Ecto neural progenitor cell (in vitro differentiated cells): ENCODE measurements at places on chromosomes 5 and 9.
A peak's percentile ranks its signal among the peaks of the same experiment; 100 is the strongest.

- no peak for DNase-seq
These were observed 90.0 kb downstream of the DOCK8 start for GRCh38 chr9:304519-305185.

DNA sequence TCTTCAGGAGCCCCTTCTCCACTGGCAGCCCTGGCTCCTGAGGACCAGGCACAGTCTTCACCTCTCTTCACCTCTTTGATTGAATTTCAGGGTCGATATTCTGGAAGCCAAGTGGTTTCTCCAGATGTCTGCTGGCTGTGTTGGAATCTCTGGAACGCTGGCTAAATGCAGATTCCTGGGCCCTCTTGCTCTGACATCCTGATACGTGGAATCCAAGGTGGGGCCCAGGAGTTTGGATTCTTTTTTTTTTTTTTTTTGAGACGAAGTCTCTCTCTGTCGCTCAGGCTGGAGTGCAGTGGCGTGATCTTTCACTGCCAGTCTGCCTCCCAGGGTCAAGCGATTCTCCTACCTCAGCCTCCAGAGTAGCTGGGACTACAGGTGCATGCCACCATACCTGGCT is 26.8 kb upstream of the IER5L start:
- no peak for DNase-seq

- DNase-seq: peak; percentile 90
These were observed 106.7 kb downstream of the MCTP1 start for GRCh38 chr5:95178046-95178651.

- peak; percentile 84 for DNase-seq
These were observed 38.1 kb upstream of the STARD4 start for GRCh38 chr5:111550282-111551020.

DNA sequence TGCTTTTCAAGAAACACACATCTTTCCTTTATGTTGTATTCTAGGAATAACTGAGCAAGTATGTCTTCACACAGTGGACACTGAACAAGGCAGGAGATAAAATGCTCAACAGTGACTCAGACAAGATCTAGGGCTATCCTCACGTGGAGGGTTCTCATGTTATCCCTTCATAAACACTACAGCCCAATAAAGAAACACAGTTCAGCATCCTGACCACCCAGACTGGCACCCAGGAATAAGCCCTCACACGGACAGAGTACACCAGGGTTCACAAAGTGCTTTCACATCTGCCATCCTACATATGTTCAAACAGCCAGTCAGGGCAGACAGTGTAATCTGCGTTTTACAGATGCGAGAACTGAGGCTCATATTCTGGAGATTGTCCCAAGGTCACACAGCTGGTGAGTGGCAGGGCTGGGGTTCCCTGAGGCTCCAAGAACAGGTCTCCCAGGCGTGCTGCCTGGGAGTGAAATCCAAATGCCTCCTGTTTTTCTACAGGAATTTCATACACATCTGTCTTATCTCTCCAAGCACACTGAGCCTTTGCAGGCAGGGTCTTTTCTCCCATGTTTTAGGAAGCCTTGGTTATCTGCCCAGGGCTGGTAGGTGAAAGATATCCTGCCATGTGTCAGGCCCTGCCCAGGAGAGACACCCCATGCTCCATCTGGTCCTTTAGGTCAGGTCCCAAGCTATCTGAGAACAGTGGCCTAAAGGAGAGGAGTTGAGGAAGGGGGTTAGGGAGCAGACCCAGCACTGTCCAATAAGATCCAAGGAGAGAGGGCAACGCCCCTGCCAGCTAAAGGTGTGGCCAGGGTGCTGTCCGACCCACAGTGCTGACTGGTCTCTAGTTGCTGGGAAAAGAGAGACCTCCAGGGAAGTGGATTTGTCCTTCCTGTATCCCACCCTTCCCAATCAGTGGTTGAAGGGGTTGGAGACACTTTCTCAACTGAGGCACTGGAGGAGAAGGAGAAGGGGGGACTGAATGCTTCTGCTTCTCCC is 47.9 kb upstream of the XPA start:
- peak; percentile 58 for DNase-seq

DNA sequence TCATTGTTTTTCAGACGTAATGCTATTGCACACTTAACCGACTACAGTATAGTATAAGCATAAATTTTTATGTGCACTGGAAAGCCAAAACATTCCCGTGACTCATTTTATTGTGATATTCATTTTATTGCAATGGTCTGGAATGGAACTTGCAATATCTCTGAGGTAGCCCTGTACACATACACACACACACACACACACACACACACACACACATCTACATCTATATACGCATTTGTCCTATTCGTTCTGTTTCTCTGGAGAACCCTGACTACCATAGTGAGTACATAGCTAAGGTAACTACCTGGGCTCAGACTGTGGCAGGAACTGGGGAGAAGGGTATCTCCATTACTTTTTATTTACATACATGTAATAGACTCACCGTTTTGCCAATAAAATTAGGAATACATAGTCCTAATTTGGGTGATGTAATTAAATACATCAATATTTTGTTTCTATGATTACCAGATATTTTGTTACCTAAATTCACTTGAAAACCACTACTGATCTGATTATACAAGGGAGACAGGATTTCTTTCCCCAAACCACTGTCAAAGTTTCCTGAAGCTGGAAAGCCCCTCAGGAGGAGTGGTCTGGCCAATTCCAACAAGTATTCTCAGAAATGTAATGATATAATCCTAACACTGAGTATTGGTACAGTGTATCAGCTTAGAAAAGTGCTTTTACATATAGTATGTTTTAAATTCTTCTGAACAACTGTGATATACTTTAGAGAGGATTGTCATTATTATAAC is 74.0 kb upstream of the PLPP1 start:
- no peak for DNase-seq

- no peak for DNase-seq
These were observed 2.5 kb downstream of the FEM1C start for GRCh38 chr5:115542086-115542485.

DNA sequence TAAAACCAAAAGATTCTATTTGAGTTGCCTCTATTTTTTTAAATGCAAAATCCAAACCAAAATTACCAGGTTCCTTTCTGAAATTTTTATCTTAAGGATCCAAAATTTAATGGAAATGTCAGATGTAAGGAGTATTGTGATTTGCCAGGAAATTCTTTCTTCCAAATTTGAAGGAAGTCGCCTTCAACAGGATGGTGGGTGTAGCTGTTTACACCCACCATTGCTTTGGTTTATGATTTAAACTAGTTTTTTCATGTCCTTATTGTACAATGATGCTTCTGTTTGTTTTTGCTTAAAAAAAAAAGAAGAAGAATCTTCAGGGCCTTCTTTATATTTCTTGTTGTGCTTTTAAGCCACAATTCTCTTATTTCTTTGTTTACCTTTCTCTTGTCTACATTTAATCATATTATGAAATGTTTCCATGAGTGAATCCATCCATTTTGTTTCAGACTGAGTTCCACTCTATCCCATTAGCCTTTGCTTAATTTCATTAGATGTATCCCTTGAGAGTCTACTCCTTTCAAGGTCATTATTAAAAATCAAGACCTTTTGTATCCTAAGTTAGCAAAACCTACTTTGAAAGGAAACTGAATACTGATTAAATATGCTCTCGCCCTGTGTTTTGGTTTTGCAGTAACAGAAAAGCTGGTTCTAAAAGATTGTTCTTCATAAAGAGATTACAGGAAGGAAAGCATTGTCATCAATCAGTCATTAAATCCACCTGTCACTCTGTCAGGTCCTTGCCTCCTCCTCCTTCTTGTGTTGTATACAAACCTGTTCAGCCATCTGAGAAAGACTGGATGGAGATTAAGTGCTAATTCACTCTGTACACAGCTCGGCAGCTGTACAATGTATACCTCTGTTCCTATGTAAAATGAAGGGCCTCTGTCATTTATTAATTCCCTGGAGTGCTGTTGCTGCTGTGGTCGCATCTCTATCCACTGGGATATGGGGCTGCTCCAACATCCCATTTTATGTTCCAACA is 45.5 kb upstream of the SLC2A8 start:
- peak; percentile 25 for DNase-seq

GRCh38 chr9:27817747-27818146 is 244.5 kb upstream of the C9orf72 start:
- no peak for DNase-seq

DNA sequence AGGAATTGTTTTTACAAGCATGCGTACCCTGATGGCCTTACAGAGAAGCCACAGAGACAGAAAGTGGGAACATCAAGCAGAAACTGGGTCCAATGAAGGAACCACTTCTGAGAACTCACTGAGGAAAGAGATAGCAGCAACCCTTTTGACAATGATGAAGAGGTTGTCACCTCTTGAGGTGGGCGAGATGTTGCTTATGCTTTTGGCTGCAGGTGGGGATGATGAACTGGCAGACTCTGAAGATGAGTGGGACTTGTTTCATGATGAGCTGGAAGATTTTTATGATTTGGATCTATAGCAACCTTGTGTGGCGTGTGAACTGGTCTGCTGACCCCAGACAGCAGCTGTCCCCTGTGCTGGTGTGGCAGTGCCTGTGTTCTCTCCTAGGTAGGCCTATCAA is 50.9 kb downstream of the ZNF510 start:
- no peak for DNase-seq

DNA sequence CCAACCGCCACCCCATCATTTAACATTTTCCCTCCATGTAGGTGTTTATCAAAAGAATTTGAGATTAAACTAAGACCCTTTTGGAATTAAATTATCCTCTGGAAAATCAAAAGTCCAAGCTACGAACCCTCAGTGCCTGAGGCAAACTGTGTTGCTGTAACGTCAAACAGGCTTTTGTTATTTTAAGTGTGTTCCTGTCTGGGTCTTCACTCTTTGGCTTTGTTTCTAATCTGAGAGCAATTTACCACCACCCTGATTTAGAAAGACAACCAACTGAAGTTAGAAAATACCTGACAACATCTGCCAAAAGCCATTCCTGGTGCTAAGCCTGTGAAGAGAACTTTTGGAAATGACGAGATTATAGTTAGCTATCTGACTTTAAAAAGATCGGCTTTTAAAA is 199.9 kb downstream of the DIRAS2 start:
- DNase-seq: no peak

DNA sequence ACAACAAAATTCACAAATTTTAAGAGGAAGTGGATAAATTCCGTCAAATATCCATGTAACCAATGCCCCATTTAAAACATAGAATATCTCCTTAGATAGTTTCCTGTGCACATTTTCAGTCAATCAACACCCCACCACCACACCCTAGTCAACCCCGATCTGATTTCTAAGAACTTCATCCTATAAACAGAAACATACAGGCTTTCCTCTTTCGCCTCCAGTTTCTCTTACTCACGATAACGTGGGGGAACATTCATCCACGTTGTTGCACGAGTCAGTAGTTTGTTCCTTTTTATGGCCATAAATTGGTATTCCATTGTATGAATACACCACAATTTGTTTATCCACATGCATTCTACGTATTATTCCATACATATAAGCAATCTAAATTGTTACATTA is 35.6 kb upstream of the TRIO start:
- no peak for DNase-seq

DNA sequence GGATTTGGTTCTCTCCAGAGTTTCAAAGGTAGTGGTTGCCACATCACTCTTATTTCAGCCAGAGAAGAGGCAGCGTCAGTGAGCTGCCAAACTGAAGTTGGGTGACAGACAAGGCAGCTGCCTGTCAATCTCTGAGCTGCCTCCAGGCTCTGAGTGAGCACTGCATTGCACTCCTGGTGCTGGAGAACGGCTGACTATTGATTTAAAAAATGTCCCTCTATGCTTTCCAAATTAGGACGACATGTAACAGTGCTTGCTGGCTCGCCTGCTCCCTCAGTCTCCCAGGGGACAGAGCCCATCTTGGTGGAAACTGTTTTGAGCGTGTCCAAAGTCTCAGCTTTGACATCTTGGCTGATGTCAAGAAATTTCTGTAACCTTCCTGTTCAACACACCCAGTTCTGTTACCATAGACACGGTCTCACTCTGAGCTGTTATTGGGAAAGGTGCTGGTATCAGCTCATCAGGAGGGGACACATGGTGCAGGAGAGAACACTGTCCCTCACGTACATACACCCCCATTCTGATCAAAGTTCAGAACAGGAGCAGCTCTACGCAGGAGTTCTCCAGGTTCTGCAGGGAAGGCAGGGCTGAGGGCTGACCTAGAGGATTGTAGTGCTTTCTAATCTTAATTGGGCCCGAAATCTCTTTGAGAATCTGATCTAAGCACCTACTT is 15.7 kb downstream of the PCDH12 start:
- DNase-seq: no peak

DNA sequence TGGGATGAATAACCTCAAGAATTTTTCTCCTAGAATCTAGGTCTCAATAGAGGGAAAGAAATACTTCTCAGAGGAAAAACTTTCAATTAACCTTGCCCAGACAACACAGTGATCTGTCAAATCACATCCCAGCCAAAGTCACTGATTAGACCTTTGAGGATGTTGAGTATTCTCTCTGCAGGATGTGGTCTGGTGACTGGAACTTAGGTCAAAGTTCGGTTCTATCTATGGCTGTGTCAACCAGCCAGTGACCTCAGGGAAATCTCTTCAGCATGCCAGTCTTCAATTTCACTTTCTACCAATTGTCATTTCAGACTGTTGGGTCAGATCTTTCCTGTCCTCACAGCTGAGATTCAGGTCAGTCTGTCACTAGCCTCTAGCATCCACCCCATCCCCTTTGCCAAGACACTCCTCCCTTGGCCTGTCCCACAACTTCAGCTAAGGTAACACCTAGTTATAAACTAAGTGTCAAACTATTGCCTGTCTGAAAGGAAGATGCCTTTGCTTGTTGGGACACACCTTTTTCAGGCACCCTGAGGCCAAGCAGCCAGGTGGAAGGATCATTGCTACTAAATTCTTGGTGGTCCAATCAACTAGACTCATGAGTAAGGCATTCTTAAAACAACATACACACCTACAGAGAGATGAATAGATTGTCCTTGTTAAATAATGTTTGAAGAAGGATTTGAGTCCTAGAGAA is 156.3 kb upstream of the FST start:
- DNase-seq: no peak

DNA sequence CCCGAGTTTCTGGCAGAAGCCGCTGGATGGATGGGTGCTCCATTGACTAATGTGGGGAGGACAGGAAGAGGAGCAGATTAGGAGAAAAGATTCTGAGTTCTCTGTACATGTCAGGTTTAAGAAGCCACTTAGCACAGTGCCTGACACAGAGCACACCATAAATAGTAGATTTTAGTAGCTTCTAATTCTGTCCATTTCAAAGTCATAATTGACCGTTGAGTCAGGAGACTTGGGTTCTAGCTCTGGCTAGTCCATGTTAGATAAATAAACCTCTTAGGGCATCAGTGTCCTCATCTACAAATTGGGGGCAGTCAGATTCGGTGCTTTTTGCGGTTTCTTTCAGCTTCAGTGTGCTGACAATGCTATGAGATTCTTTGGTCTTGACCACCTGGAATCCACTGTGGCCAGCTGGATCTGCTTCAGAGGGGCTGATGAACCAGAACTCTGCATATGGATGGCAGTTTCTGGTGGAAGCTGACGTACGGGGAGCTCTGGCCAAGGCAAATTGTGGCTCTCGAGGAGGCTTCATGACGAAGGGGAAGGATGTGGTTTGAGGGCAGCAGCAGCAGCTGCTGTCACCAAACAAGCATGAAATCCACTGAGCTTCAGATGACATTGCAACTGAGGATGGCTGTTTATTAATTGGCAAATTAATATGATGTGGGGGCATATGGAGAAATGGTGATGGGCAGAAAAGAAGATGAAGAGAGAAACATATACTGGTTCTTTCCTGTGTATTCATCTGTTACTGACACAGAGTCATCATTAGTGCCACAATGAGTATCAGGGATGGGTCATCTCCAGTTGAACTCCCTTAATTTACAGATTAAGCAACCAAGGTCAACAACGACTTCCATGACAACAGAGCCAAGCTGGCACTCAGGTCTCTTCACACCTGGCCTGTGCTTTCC is 134.4 kb downstream of the AOPEP start:
- no peak for DNase-seq

GRCh38 chr9:114606597-114607207 is 4.4 kb upstream of the TMEM268 start:
- no peak for DNase-seq
